T1000 (cell line): ENCODE measurements at places on chromosomes 11 and 22.

GRCh38 chr22:27474711-27475547, 326.6 kb downstream of the MN1 start:
- DNase-seq = peak; percentile 64

- no peak for DNase-seq
These were observed 20.7 kb downstream of the CACNG2 start for GRCh38 chr22:36682811-36683210.

GRCh38 chr22:50735739-50736030, 2.3 kb upstream of the ACR start:
- no peak for DNase-seq

DNA sequence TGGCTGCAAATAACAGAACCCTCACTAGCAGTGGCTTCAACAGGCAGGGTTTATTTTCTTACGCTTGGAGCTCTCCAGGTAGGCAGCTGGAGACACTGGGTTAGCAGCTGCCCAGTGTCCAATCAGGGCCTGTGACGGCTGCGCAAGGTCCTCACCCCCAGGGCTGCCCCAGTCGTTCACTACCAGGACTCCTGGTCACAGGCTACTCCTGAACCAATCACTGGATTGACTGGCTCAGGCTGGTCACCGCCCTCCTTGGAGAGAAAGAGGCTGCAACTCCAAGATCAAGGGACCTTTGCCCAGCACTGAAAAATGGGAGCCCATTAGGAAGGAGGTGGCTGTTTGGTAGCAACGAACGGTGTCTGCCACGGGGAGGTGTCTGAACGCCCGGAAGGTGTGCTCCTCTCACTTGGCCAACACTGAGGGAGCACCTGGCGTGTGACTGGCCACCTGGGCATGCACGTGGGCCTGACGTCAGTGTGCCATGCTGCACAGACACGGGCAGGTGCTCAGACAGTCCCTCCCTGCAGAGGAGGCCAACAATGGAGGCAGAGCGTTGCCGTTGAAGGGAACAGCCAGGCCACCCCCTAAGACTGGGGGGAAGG, 5.1 kb downstream of the ARSA start:
- no peak for DNase-seq

GRCh38 chr11:123504401-123504800, 74.3 kb downstream of the GRAMD1B start:
- no peak for DNase-seq

DNA sequence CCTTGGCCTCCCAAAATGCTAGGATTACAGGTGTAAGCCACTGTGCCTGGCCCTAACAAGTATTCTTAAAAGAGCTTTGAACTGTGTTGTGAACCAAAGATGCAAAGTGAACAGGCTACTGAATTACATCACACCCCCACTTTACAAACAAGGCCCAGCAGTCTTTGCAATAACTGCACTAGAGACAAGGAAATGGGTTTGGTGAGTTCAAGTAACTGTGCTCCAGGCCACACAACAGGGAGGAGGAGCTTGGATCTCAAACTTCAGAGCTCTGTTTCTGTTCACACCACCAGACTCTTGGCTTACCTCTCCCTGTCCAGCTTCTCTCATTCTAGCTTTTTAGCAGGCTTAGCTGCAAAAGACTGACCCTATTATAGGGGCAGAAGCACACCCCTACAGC, 30.4 kb upstream of the RASL10A start:
- DNase-seq = no peak

- no peak for DNase-seq
These were observed 242.9 kb downstream of the NELL1 start for GRCh38 chr11:20912065-20912821.

- DNase-seq = no peak
These were observed 802 bp downstream of the TENM4 start for GRCh38 chr11:79439886-79440570.

DNA sequence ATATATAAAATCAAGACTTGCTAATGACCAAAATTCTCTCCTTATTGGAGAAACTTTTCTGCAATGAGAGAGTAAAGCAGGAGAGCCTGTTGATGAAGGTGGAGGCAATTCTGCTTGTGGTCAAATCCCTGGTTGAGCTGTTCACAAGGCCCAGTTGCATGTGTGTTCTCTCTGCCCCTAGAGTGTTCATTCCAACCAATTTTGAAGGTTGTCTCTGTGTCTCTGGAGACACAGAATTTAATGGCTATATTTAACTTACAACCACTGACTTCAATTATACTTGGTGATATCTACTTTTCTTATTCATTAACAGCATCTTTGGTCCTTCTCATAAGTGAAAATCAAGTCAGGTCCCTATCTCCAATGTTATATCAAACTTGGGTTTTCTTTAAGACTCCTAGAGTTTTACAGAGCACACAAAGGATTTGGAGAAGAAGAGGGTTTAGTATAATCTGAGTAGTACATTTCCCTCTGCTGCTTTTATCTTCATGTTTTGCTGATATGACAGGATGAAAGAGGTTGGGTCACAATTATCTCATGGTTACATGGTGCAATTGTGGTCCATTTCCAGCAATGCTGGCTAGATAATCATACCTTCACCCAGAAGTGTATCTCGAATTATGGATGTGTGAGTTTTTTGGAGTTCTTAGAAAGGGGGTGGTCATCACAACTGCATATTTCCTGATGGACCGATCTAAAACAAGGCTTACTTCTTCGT, 4.0 kb downstream of the OOSP4A start:
- no peak for DNase-seq

DNA sequence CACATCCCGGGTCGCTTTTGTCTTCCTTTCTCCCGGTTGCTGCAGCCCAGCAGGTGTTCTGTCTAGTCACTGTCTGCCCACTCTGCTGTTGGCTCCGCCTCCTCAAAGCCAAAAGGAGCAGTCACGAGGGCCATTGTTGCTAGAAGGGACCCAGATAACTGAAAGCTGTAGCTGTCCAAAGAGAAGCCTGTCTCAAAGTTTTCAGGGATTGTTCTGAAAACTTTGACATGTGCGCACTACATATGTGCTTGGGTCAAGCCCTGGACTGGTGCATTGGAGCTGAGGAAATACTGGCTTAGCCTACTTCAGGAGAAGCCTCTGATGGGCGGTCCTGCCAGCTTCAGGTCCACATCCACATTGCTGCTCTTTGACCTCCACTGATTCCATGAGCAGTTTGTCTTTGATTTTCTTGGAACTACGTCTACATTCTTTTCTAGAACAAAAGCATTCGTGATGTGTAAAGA, 8.8 kb upstream of the OR2AT4 start:
- DNase-seq = no peak

DNA sequence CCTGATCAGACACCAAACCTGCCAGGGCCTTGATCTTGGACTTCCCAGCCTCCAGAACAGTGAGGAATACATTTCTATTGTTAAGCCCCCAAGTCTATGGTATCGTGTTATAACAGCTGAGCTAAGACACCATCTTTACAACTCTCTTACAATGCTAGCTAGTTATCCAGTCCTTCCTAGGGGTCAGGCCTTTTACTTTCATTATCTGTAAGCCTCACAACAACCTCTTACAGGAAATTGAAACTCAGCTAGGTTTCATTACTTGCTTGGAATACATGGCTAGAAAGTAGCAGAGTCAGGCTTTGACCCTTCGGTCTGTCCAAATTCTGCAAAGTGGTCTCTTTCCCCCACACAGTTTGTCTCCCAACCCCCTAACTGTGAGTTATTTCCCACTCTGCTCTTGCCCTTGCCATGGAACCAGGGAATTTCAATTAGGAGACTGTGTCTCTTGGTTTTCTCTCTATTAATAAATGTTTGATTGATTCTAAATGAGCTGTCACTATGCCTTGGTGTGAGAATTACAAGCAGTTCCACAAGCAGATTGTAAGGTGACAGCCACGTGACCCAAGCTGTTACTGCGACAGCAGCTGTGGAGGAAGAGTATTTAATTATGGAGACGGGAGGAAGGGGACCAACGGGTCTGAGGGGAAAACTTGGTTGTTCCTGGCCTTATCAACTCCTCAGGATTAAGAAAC, 38.4 kb upstream of the CLMP start:
- DNase-seq = no peak

- DNase-seq = no peak
These were observed 13.2 kb upstream of the SSTR3 start for GRCh38 chr22:37225481-37225880.

GRCh38 chr11:72703267-72704008, 29.2 kb upstream of the PDE2A start:
- no peak for DNase-seq

DNA sequence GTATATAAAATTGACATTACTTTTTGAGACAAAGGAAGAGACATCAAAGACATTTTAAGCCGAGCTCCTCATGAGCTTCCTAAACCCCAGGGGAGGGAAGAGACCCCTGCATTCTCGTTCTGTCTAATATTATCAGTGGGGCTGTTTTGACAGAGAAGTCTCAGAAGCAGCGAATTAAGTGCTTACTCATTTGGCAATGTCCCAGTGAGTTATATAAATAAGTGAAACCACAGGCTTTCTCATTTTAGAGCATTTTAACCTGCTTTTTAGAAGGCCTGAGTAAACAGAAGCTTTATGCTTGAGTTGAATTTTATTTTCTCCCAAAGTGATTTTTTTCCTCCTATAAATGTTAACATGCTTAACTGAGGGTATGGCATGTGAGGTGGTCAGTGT, 23.2 kb upstream of the C1QTNF4 start:
- DNase-seq = no peak

GRCh38 chr11:126989942-126990715, 10.4 kb downstream of the KIRREL3 start:
- peak; percentile 34 for DNase-seq

- DNase-seq = no peak
These were observed 309.1 kb downstream of the SWAP70 start for GRCh38 chr11:9972989-9973388.

DNA sequence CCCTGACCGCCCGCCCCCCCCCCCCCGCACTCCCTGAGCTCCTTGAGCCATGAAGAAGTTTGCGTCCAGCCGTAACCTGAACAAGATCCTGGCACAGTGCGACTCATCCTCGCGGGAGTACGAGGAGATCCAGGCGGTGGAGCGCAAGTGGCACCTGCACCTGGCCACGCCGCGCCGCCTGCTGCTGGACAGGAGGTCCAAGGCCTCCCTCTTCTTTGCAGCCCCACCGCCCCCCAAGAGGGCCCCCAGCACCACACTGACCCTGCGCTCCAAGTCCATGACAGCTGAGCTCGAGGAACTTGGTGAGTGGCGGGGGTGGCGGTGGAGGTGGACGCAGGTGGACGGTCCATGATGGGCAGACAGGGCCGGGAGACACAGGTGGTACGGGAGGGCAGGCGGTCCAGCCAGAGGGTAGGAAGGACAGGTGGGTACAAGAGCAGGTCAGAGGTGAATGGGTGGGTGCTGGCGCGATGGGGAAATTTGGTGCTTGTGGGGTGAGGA, 32.1 kb upstream of the ACR start:
- DNase-seq = no peak

- DNase-seq = no peak
These were observed 27.5 kb downstream of the MACROD1 start for GRCh38 chr11:64138398-64138797.

- DNase-seq = peak; percentile 40
These were observed 925 bp upstream of the KCNJ11 start for GRCh38 chr11:17389211-17389956.

GRCh38 chr11:123469586-123469985, 39.5 kb downstream of the GRAMD1B start:
- no peak for DNase-seq

DNA sequence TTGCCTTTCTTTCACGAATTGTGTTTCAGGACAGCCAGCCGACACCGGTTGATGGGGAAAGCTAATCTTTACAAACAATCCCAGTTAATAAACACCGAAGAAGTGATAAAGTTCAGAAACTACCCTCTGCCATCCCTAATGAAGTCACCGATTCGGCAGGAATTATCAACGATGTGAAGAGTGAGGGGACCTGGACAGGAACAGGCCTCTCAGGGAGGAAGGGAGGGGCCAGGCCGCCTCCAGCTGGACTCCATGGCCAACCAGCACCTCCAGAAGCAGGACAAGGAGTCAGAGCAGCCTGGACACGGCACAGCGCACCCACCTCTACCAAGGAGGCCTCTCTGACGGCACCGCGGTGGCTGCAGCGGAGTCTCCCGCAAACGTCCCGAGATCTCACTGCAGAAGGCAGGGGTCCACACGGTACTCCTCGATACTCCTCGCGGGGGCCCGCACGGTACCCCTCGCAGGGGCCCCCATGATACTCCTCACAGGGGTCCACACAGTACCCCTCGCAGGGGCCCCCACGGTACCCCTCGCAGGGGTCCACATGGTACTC, 3.9 kb downstream of the TOLLIP start:
- no peak for DNase-seq

DNA sequence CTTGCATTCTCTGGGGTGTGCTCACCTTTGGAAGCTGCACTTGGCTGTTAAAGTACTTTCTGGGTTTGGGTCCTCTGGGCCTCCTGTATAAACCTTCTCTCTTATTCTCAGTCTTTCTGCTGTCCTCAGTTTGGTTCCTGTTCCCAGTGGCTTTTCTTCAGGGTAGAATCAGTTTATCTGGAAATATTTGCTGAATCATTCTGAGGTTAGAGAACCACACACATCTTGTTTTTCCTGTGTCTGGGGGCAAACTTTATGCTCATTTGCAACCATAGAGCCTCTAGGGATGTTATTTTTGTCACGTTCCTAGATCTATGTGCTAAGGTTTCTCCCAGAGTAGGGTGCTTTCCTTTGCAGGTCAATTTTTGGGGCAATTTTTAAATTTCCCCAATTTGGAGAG, 224.3 kb upstream of the C11orf87 start:
- DNase-seq = no peak

GRCh38 chr11:58659910-58660570, 37.6 kb downstream of the CNTF start:
- no peak for DNase-seq

DNA sequence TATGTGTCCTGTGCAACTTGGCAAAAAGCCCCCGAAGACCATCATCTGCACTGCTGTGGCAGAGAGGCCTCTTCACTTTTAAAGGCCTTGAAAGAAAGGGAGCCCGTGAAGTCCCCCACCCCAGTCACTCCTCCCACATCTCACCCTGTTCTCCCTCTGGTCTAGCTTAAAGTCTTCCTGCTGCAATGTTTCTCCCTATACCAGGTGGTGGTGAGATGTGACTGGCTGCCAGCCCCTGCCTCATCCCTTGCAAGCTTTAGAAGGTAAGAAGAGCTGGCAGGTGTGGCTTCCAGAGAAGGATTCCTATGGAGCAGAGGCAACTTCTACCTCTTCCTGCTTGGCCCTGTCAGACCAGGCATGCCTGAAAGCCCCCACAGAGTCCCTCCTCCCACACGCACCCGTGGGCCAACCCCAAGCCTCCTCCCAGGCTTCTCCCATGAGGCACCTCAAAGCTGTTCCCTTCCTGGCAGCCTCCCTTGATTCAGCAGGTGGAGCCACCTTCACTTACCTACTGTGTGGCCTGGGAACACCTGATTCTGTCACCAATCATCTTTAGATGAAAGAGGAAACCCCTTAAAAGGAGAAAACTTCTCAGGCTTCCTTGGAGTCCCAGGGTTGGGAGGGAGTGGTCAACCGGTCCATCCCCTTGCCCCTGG, 4.0 kb upstream of the TRIM29 start:
- DNase-seq = no peak

DNA sequence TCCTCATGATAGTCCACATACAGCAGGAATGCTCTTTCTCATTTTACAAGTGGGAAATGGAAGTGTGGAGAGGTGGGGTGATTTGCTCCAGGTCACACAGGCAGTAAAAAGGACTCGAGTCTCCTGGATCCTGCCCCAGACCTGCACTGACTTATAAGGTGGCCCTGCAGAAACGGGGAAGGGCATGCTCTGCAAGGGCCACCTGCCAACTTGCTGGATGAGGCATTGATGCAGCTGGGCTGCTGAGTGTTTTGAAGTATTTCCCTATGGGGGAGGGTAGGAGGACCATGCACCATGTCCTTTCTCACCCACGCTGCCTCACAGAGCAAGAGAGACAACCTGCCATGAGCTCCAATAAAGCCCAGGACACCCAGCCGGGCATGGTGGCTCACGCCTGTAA, 36.9 kb downstream of the OR6Q1 start:
- no peak for DNase-seq
